ENCODE measurements at places on chromosomes 7 and 10. TPM values are rescaled to one million over a fixed set of nuclear protein-coding genes. Genes with fewer than 3 reads are reported as not detected.

Gene ELN
- total RNA-seq = not detected

Gene JMJD1C
- 247 TPM for total RNA-seq

Gene ZCCHC24
- total RNA-seq = 2.1 TPM

Gene GATA3
- 0.49 TPM for total RNA-seq

Gene NPC1L1
- not detected for total RNA-seq

Gene AZGP1
- total RNA-seq = not detected

Gene LRRC18
- not detected for total RNA-seq

Gene SEC31B
- total RNA-seq = 36.4 TPM

DNA sequence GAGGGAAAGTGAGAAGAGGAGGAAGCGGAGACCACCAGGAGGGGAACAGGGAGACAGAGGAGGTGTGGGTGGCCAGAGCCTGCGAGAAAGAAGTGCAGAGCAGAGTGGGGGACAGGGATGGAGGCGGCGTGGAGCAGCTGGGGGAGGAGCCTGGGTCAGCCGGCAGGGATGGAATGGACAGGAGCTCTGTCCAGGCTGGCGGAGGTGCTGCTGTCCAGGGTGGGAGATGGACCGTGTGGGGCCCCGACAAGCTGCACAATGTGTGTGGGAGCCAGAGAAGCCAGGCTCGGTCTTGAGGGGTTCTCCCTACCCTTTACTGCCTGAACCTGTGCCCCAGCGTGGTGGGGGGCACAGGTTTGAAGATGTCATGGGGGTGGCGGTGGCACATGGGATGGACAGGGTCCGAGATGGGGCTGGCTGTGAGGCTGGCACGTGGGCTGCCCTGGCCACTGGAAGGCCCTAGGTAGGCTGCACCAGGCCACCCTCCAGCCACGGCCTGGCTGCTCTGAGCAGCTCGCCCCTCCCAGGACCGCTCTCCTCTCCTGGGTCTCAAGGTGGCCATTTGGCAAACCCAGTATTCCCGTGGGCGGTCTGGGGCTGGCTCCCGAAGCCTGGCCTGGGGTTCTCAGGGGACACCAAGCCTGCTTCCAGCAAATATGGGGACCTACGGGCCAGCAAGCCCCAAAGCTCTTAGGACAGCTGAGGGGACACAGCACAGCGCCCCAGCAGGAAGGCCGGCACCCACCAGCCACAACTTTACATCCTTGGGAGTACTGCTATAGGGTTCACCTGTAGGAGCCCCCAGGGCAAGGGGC, 32.3 kb downstream of the YKT6 start:
- no peak for DNase-seq

GRCh38 chr10:121735263-121735662, 137.0 kb upstream of the FGFR2 start:
- DNase-seq = no peak

DNA sequence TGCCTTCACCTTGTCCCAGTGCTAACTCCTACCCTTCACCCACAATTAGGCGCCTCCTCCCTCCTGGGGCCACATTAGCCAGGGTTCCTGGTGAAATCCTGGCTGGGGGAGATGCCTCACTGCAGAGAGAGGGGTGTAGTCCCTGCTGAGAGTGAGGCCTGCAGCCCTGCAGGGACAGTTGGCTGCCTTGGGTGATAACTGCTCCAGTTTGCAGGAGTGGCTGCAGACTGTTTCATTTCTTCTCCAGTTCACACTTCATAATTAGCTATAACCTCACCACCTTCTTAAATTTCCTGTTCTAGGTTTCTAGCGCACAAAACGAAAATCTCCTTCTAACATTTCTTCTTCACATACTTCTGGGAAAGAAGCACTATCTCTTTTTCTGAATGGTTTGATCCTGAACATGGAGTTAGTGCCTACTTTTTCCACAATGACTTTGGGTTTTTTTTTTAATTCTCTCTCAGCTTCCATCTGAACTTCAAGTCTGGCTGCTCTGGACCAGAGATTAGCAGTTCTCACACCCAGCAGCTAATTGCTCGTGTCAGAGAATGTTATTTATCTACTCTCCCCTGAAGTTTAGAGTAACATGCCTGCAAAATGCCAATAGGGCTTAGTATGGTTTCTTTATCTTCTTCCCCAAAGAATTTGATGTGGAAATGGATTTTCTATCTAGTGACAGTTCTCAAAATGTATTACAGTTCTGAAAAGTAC, 15.5 kb upstream of the JAZF1 start:
- no peak for DNase-seq

GRCh38 chr10:45147000-45147399, 146.3 kb downstream of the ZNF22 start:
- no peak for DNase-seq

DNA sequence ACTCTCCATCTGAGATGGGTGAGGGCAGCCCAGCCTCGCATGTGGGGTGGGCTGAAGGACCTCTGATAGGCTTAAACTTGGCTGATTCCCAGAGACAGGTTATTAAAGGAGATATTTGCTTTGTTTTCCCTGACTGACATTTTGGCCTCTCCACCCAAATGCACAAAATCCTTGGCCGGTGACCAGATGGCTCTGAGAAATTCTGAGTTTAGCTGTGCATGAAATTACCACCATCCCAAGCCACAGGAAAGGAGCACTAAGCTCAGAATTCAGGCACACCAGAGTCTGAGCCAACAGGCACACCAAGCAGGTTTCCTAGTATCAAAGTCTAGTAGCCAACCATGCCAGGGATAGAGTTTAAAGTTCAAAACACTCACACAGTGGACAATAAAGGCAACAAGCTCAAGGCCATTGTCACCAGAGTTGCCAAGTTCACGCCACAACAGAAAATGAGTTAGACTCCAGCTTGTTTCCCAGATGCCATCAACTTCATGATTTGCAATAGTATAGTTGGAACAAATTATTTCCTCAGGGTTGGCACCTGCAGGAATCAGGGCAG, 387.6 kb downstream of the KCNMA1 start:
- no peak for DNase-seq

- no peak for DNase-seq
Observed at GRCh38 chr7:130141884-130142653, 63.1 kb downstream of the TMEM209 start.

GRCh38 chr7:95632609-95633008, 36.3 kb upstream of the PDK4 start:
- DNase-seq = no peak

DNA sequence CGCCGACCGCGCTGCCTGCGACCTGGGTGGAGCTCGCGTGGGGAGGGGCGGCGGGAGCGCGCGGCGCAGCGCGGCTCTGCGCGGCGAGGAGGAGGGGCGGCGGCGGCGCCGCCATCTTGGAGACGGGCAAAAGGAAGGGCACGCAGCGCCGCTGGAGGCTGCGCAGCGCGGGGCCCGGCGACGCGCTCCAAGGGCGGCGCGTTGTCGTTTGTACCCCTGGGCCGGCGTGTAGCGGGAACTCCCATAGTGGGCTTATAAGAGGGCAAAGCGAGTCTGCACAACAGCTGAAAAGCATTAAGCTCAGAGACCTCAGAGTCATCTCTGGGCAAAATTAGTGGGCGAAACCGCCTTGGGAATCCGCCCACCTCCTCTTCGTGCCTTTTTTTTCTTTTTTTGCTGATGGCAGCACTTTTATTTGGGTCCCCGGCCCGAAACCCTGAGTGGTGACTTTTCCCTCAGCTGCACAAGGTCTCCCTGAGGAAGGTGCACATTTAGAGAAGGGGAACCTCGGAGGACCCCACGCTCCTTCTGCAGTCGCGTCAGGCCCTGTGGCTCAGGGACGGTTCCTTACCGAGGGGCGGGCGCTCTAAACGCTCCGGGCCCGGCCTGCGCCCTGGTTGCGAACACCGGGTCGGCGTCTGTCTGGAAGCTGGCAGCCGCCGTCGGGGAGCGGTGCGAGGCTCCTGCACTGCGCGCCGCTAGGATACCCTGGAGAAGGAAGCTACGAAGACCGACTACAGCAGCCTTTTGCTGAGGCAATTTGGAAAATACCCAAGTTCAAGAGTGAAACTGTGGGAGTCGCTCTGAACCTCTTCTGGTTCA, 428 bp upstream of the MCMBP start:
- DNase-seq = peak; percentile 96

- DNase-seq = no peak
Observed at GRCh38 chr7:149228831-149229471, 10.5 kb upstream of the ZNF212 start.

- no peak for DNase-seq
Observed at GRCh38 chr10:27391916-27392315, 112.2 kb upstream of the RAB18 start.

DNA sequence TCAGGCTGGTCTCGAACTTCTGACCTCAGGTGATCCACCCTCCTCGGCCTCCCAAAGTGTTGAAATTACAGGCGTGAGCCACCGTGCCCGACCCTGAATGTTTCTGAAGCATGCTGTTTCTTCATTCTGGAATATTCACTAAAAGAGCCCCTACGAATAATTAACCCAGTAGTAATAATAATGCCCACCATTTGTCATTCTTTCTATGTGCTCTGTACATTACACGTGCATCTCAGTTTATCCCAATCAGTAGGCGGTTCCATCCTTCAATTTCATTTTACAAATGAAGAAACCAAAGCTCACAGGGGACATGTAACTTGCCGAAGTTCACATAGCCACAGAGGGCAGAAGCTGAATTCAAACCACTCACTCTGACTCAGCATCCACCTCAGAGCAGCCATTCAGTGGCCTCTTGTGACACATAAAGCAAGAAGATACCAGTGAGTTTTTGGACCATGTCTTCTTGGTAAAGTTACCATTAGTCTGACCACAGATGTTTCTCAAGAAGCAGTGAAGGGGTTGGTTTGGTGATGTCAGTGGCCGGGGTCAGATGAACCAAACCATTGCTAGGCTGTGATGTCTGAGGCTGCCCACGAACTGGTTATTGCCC, 71.9 kb upstream of the DUSP5 start:
- DNase-seq = no peak

- no peak for DNase-seq
Observed at GRCh38 chr10:78963074-78964034, 105.4 kb upstream of the ZMIZ1 start.

DNA sequence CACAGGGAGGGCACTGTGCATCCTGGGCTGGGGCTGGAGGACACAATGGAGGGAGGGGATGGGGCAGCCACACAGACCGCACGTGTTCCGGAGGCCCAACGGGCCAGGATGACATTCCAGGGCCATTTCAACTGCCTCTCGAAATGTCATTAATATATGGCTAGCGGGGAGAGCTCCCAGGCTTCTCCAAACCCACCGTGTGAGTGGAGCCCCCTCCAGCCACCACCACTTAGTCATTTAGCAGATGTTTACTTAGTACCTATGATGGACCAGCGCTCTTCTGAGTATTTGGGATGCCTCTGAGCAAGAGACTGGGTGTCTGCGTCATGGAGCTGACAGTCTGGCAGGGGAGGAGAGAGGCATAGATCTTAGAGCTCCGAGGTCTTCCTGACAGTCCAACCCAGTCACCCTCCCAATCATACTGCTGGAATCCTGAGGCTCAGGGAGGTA, 107.3 kb downstream of the ZMIZ1 start:
- DNase-seq = no peak

DNA sequence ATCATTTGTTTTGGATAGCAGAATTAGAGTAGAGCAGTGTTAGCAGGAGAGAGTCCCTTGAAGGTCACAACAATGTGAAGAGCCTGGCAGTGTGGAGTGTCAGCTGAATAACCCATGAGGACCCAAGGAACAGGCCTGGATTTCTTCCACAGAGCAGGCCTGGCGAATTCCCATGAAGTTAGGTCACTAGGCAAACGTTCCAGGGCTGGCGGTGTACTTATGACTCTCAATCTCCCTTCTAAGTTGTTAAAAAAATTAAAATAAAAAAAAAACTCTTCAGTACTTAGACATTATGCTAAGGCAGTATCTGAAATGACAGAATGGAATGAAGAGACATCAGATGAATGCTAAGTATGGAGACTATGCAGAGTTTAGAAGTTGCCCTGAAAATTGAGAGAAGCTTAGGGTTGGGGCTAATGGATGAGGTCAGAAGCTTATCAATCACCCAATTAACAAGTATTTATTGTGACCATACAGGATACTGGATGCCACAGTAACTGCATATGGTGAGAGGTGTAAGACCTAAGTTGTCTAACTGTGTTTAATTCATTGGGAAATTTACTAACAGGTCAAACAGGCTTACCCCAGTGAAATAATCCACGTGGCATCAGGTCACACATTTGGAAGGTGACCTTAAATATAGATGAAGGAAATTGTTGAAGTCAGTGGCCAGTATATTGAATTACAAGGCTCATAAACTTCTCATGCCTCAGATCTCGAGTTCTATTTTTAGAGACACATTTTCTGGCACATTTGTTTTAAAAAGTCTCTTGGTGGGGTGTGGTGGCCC, 126.2 kb upstream of the NRP1 start:
- DNase-seq = no peak

DNA sequence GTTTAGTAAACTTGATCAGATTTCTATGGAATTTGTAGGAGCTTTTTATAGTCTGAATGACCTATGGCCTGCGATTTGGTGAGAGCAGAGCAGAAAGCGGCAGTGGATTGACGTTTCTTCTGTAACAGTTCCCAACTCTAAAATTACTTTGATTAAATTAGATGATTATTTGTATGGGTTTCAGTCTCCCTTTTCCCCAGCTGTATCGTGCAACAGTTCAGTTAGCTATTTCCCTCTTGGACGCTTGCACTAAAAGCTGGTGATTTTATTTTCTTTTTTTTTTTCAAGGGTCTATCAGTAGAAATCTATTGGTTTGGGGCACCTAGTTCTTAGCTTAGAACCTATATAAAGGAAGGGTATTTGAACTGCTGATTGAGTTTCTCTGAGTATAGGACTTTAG, 6.8 kb downstream of the AHCYL2 start:
- DNase-seq = no peak

DNA sequence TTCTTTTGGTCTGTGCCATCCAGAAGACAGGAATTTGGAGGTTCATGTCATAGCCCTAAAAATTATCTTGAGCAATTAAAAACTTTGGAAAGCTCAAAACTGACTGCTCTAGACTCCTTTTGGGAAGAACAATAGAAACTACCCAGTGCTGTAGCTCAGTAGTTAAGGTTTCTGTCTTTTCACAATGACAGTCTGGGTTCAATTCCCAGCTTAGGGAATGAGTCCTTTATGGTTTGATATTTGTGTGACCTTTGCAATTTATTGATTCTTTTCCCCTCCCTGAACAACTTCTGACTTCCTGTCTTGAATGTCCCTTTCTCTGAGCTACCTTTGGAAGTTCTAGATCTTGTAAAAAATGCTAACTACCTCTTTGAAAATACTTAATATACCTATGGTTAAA, 603.3 kb upstream of the IGFBP3 start:
- DNase-seq = no peak

Data from B cell (primary cell).